ENCODE measurements at places on chromosomes 12 and 14. TPM values are rescaled to one million over a fixed set of nuclear protein-coding genes. Genes with fewer than 3 reads are reported as not detected.

GRCh38 chr14:99530407-99531155 lies 49.4 kb downstream of the CCNK start:
- no peak for DNase-seq

PRPH gene
- 2.2 TPM for total RNA-seq

IFNG-AS1 gene
- not detected for total RNA-seq

GRCh38 chr12:69546693-69547438 lies 38.4 kb upstream of the CCT2 start:
- DNase-seq, result no peak

OTOGL gene
- 0.11 TPM for total RNA-seq

- no peak for DNase-seq
Observed at GRCh38 chr14:68281497-68281896, 461.9 kb downstream of the RAD51B start.

GRCh38 chr12:50387972-50388478 lies 8.4 kb downstream of the FAM186A start:
- peak; percentile 46 for DNase-seq

DNA sequence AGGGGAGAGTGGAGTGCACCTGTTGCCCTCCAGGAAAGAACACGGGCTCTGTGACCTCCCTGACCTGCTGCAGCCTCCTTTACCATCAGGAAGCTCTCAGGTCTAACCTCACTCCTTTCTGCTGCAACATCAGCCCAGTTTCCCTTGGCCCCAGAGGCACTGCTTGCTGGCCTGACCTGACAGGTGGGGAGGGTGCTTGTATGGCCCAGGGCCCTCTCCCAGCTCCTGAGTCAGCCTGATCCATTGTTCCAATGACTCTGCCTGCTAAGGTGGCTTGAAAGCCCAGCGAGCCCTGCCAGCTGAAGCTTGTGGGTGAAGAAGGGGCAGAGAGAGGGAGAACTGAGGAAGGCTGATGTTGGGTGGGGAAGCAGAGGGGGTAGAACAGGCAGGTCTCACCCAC lies 13.2 kb upstream of the KRT78 start:
- peak; percentile 28 for DNase-seq

DNA sequence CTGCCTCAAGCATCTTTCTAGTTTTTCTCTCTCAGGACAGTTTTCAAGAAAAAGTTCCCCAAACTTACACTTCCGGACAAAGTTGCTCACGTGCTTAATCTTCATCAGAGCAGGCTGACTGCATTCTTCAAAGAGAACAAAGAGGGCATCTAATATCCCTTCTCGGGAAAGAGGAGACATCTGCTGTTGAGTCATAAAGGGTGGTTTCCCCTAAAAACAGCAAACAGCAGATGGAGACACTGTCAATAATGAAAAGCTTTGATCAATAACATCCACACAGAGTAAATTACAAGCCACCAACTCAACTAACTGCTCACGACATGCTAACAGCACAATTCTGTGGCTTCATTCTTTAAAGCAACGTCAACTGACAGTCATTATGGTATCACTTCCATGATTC lies 8.1 kb downstream of the CIT start:
- no peak for DNase-seq

- DNase-seq, result peak; percentile 8
Observed at GRCh38 chr12:13374793-13375192, 178.3 kb downstream of the EMP1 start.

SERPINA12 gene
- not detected for total RNA-seq

DNA sequence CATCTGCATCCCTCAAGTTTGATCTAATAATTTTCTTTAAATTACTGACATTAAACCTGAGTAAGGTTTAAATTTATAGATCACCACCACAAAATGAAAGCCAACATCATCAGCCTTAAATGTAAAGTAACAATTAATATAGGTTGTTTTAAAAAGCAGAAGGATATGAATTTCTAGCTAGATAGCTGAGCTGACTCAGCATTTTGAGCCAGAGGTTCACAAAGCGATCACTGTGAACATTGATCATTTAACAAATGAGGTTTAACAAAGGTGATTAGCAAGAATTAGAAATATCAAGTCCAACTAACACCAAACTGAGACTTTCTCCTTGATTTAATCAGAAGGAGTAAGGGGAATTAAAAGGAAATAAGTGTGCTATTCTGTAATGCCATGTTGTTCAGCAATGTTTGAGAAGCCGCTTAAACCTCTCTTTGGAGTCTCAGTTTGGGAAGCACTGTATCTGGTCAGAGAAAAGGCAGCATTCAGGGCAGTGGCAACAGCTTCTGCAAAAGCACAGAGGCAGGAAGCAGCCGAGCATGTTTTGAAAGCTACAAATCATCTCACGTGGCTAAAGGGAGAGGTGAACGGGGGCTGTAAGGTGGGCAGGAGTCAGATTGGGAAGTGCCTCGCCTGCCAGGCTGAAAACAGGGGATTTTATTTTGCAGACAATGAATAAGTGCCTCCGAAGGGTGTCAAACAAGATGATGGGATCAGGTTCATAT lies 19.6 kb downstream of the RIMBP2 start:
- no peak for DNase-seq

GRCh38 chr12:52691076-52691840 lies 11.1 kb upstream of the KRT1 start:
- peak; percentile 54 for DNase-seq

DNA sequence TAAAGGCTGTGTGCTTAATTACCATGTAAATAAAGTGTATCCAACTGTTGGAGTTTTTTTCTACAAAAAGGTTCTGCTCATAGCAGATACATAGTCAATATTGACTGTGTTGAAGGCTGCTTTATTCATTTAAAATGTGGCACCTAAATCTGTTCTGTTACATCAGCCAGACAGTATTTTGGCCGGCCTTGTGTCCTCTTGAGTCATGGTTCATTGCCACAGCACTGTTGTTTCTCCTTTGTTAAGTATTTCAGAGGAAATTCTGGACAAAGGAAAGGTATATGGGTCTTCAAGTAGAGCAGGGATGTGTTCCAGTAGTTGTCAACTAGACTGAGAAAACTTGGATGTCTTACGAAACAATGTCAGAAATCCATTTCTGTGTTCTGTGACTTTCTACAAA lies 95.5 kb downstream of the SLC38A6 start:
- DNase-seq, result no peak

Measured in H9 (cell line).